Foreskin melanocyte (primary cell): ENCODE measurements at places on chromosomes 3 and 15.

GRCh38 chr15:24956111-24956838 lies 1.5 kb downstream of the SNRPN start:
- DNase-seq, result peak; percentile 25

DNA sequence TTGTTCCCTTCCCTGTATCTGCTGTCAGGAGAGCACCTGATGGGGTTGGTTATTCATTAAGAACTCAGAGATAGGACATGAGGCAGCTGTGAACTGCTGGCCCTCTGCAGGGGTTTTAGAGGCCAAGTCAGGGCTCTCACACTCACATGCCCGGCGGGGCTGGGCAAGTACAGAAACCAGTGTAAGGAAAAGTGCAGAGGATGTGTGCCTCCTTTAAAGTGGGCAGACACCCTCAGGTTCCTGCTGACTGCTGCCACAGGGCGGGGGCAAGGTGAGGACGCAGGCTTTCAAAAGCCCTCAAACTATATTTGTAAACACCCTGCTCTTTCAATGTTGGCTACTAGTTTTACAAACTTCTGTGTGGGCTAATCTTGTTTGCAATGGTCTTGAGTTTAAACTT lies 22.4 kb downstream of the CXCR6 start:
- DNase-seq, result no peak

GRCh38 chr3:20246662-20247061 lies 60.7 kb upstream of the SGO1 start:
- DNase-seq, result no peak

DNA sequence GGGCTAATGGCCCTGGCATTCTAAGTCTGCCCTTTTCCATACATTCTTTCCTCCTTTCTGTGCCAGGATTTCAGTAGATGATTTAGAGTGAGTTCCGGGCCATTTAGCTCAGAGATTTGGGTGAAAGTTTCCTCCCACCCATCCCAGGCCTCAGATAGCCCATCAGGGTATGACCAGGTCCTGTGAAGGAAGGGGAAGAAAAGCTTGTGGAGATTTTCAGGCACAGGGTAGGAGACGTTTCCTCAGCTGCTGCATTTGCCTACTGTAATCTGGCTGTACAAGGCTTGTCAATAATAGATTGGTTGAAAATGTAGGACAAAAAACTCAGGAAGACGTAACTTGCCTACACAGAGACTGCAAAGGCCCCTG lies 63.2 kb upstream of the BCL6 start:
- DNase-seq, result no peak

DNA sequence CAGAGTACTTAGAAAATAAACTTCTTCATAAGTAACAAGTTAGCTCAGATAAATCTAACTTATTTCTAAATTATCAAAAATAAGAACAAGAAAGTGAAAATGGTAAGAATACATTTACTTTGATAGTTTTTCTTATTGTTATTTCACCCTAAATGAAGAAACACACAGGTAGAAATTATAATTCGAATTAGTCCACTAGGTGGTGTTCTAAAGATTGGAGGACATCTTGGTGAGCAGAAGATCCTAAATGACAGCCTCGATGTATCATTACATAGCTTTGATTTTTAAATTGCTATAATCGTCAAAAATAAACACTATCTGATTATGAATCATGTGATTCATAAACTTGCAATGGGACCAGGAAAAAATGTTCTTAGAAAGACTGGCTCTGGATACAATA lies 280.8 kb upstream of the UBE2E2 start:
- DNase-seq, result no peak

- DNase-seq, result no peak
These were observed 31.3 kb downstream of the CD200 start for GRCh38 chr3:112364291-112364690.

GRCh38 chr3:189625572-189625971 lies 5.6 kb upstream of the TP63 start:
- no peak for DNase-seq

DNA sequence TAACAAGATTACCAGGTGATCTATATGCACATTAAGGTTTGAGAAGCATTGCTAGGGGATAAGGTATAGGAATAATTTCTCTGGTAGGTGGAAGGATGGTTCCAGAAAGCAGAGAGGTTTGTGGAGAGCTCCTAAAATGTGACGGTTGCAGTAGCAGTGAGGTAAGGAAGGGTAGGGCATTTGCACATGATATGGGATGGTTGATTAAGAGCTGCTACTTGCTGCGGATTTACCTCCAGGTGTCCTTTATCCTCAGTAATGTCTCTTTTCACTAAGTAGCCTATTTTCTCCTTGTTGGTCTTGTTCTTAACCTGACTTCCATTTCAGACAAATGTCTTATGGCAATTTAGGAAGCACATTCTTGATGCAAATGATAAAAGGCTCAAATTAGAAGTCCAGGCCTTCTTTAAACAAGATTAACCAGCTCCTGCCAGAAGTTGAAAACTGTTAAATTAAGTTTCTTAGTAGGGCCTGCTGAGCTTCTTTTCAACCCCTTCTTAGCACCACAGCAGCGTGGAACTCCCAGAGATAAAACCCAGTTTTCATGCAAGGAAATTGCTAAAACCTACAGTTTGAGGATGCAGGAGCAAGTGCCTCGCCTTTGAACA lies 231.1 kb upstream of the GADL1 start:
- no peak for DNase-seq

- no peak for DNase-seq
These were observed 178.5 kb upstream of the ZBTB20 start for GRCh38 chr3:115325539-115325938.

DNA sequence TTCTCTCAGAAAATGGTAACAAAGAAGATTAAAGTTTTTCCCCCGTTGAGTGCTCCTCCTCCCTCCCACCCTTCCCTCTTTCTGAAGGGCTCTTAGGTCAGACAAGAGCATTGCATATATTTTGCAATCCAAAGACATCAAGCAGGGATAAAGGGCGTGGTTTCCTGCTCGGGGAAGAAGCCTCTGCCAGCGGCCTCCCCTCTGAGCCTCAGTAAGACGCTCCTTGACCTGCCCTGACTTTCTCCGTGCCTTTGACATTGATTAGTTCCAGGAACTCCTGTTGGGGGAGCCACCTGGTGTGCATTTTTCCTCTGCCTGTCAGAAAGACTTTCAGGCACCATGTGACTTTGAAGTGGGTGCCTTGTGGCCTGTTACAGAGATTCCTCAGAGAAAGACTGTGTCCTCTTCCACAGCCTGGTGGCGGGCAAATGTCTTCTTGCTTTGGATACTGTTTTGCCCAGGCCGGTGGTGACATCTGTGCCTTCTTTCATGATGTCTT lies 87.2 kb upstream of the TBL1XR1 start:
- DNase-seq, result no peak

- DNase-seq, result no peak
These were observed 169.0 kb downstream of the OPA1 start for GRCh38 chr3:193761969-193762368.

DNA sequence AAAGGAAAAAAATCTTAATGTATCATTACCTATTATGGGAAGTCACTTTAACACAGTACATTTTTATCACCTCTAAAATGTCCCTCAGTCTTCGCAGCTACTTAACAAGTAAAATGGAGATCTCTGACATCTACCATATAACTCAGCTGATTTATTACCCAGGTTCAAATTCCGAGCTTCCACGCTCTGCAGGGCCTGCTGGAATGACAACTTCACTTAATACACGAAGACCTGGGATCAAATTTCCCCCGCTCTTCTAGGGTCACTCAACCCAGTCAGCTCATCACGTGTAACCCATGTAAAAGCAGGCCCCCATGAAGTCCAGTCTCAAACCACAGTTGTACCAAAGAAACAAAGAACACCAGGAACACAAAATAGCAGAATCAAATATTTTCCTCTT lies 44.2 kb upstream of the ACP3 start:
- no peak for DNase-seq

DNA sequence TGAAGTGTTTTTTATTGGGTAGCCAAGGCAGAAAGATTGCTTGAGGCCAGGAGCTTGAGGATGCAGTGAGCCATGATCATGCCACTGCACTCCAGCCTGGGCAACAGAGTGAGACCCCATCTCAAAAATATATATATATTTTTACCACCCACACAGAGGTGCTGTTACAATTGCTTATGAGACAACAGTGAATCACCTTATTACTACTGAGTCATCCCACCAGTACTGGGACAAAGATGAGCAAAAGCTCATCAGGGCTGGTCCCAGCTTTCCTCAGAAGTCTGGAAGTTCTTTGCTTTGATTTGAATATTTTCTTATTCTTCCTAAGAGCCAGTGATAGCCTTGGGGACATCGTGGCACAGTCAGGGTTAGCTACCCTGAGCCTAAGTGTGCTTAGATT lies 207.7 kb downstream of the SOX2 start:
- DNase-seq, result no peak

- DNase-seq, result no peak
These were observed 6.7 kb downstream of the ITIH1 start for GRCh38 chr3:52784021-52784621.

DNA sequence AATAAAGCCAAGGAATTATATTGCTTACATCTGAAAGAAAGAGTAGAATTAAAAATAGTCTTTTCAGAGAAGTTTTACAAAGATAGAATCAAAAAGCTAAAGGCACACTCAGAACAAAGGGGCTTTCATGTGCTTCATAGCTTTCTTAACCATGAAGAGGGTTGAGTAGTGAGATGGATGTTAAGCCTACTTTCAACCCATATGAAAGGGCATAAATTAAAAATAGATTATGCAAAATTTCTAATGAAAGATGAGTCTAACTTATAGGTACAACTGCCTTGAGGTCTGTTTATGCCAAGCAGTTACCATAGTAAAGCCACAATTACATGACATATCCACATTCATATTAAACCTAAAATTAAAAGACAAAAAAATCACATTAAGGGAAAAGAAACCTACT lies 223.3 kb upstream of the ARHGEF26 start:
- DNase-seq, result peak; percentile 33

DNA sequence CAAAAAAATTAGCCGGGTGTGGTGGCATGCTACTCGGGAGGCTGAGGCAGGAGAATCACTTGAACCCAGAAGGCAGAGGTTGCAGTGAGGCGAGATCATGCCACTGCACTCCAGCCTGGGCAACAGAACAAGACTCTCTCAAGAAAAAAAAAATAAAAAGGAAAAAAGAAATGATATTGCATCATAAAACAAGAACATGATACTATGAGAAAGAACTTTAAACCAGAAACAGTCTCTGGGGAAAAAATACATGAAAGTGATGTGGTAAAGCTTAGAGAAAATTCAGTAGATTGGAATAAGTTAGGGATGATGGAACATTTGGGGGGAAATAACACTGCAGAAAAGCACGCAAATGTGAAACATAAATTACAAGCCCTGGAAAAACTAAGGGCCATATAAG lies 54.7 kb downstream of the CRYGS start:
- no peak for DNase-seq

DNA sequence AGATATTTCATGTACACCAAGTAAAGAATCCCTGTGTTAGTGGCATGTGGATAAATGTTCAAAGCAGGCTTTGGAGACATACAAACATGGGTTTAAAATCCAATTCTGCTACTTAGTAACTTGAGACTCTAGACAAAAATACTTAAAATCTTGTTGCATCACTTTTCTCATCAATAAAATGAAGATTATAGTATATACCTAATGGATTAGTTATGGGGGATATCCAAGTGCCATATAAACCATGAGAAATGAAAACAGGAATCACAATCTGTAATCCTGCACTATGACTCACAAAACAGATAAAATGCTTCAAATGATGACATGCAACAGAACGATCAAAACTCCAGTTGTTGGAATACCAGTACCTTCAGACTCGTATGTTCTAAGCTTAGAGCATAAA lies 496.0 kb upstream of the RGMA start:
- DNase-seq, result no peak

- peak; percentile 11 for DNase-seq
These were observed 164.6 kb upstream of the HES1 start for GRCh38 chr3:193971261-193971751.

GRCh38 chr3:134364061-134364935 lies 9.9 kb downstream of the AMOTL2 start:
- peak; percentile 87 for DNase-seq

GRCh38 chr3:149243540-149243939 lies 21.9 kb upstream of the CP start:
- DNase-seq, result no peak

GRCh38 chr15:95085056-95085455 lies 853.7 kb downstream of the MCTP2 start:
- DNase-seq, result no peak

DNA sequence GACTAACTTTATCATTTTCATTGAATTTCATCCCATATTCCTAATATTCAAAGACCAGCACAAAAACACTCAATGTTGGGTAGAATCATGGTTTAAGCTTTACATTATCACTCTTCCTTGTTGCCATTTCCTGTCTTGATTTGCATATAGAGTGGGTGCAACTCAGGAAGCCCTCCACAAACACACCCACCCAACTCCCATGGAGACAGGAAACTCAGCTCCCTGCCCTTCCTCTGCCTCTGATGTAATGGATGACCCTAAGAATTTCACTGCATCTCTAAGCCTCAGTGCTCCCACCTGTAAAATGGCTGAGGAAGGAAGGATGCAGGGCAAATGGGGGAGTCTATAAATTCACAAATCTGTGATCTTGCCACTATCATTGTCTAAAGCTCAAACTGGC lies 98.1 kb upstream of the BFSP2 start:
- DNase-seq, result no peak

DNA sequence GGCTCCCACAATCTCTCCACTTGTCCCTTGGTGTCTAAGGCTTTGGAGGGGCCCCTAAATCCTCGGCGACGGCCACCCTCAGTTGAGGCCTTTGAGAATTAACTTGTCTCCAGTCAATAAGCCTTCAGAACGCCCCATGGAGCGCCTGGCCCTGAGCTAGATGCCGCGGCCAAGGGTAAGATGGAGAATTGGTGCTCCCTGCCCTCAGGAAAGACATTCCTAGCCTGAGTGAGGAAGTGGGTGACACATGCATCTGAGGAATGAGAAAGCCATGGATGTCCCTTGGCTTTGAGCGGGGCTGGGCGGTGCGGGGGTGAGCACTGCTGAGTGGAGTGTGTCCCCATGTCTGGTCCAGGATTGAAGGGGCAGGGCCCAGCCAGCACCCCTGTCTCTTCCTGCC lies 13.3 kb downstream of the ITIH4 start:
- DNase-seq, result no peak

- DNase-seq, result no peak
These were observed 33.9 kb downstream of the GRK7 start for GRCh38 chr3:141796889-141797781.

GRCh38 chr15:88006146-88006545 lies 250.4 kb downstream of the NTRK3 start:
- DNase-seq, result no peak

- no peak for DNase-seq
These were observed 105.7 kb downstream of the LRRK1 start for GRCh38 chr15:101024706-101025500.
